Aorta (tissue), 5 donors: ENCODE measurements at places on chromosomes 3 and 15. TPM values are rescaled to one million over a fixed set of nuclear protein-coding genes. Genes with fewer than 3 reads are reported as not detected.

DNA sequence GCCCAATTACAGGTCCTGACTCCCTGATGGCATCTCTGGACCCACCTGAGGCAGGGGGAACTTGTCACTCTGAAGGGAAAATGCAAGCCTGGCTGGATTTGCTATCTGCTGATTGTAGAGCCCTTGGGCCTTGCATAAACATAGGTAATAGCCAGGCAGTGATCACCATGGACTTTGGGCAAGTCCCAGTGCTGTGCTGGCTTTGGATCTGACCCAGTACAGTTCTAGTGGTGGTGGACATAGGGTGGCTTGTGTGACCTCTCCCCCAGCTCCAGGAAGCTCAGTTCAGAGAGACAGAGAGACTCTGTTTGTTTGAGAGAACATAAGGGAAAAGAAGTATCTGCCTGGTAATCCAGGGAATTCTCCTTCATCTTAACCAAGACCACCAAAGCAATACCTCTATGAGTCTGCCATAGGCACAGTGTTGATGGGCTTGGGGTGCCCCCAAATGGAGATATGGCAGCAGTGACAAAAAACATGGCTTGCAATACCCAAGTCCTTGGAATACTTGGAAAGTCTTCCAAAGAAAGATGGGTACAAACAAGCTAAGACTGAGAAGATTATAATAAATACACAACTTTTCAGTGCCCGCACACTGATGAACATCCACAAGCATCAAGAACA lies 348.5 kb downstream of the PYDC2 start:
- no peaks in the 10 kb centered on the region for H3K36me3 ChIP-seq
- DNase-seq = no peak
- no peaks in the 10 kb centered on the region for H3K27me3 ChIP-seq
- no peak overlapping the region for H3K27ac ChIP-seq
- no peak overlapping the region for H3K4me3 ChIP-seq

DNA sequence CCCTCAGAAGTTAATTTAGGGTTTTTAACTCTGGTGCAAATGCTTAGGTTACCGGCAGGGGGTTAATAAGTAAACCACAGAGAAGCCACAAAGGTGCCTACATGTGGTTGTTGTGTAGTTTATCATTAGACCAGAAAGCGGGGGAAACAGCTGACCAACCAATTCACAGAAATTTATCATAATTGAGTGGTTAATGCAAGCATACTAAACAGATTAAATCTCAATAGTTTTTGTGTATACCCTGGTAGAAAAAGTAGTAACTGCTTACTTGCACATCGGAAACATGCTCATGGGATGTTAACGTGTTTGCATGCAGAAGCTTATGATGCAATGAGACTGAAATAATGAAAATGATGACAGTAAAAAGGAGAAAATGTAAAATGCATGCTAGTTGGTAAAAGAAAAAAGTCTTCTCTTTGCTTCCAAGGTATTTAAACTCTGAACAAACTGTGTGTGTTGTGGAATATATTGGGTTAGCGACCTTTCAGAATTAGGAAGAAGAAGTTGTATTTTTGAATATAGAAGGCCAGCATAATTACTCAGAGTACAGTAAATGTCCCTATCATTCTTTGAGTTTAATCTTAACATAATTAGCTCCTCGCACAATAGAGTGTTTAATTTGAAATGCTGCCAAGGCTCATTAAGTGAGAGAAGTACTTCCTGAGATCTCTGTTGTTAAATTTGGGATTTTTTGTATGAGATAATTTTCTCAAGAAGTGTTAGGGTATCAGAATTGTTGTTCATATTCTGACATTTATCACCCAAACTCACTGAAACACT lies 316.2 kb downstream of the PTPRG start:
- H3K4me3 ChIP-seq = no peak overlapping the region
- no peaks in the 10 kb centered on the region for H3K36me3 ChIP-seq
- no peaks in the 10 kb centered on the region for H3K27me3 ChIP-seq
- no peak overlapping the region for H3K27ac ChIP-seq
- H3K4me1 ChIP-seq = peaks cover 19% of the 10 kb centered on the region

DNA sequence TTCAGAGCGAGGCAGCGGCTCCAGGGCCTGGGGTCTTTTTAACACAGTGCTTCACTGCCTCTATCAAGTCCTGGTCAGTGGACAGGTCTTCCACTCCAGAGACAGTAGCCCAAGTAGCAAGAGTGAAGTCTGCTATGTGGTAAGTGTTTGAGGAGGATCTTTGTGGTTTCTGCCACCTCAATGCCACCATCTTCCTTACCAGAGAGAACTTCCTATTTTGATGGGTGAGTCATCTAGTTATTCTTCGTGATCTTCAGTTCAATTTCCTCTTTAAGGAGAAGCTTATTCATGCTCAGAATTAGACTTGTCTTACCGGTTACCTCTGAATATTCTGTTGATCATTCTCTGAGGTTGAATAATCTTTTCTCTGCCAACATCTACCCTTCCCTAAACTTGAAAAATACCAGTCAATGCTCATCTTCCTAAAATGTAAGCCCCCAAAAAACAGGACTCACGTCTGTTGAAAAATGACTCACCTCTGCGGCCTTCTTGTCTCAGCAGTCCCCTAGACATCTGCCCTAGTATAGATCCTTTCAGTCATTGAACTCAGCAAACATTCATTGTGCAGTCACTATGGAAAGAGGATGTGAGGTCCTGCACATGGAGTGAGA lies 32.2 kb upstream of the BCL6 start:
- H3K36me3 ChIP-seq = no peaks in the 10 kb centered on the region
- H3K4me1 ChIP-seq = no peaks in the 10 kb centered on the region
- H3K27ac ChIP-seq = no peak overlapping the region
- no peaks in the 10 kb centered on the region for H3K27me3 ChIP-seq
- DNase-seq = no peak

DNA sequence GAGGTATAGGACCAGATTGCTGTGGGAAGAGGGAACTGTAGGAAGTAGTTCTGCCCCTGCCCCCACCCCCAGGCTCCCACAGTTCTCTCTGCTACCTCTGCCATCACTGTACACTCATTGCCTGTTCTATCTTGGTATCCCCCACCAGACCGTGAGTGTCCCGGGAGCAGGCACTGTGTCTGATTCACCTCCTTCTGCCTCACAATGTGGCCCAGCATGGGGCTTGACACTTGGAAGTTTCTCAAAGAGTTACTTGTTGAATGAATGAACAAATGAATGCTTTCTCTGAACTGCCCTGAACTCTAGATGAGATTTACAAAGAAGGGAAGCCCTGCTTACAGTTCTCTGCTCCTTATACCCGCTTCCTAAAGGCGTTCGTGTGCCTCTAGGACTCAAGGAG lies 27.1 kb upstream of the PIK3CB start:
- no peaks in the 10 kb centered on the region for H3K4me1 ChIP-seq
- H3K36me3 ChIP-seq = no peaks in the 10 kb centered on the region
- H3K27ac ChIP-seq = no peak overlapping the region
- no peak overlapping the region for H3K4me3 ChIP-seq
- H3K27me3 ChIP-seq = no peaks in the 10 kb centered on the region

DNA sequence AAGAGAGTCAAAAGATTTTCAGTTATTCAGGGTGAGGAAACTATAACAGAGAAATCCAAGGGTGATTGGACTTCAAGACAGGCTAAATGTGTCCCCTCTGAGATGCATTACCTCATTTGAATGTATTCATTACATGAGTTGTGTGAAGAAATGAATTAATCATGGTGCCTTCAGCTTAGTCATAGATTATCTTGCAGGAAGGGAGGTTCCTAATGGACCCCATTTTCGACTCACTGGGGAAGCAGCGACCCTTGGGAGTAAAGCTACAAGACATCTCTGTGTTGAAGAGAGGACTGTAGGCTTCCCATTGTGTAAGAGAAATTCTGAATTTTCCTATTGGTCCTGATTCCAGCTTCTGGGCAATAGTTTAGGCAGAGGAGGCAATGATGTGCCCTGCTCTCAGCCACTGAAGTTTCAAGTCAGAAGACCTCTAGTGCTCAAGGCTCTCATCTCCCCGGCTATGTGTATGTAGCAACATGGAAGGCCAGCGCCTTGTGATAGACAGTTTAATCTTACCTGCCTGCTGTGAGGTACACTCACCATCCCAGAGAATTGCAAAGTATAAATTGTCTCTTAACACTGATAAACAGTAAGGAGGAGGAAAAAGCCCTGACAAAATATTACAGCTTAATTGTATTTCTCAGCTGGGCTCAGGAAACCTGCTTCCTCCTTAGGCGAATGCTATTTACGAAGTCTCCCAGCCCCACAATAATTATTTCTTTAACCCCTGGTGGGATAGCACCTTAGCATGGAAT lies 133.8 kb downstream of the PDCD6IP start:
- no peaks in the 10 kb centered on the region for H3K36me3 ChIP-seq
- no peaks in the 10 kb centered on the region for H3K4me1 ChIP-seq
- no peak overlapping the region for H3K27ac ChIP-seq
- H3K4me3 ChIP-seq = no peak overlapping the region
- H3K27me3 ChIP-seq = no peaks in the 10 kb centered on the region
- no peak for DNase-seq

DNA sequence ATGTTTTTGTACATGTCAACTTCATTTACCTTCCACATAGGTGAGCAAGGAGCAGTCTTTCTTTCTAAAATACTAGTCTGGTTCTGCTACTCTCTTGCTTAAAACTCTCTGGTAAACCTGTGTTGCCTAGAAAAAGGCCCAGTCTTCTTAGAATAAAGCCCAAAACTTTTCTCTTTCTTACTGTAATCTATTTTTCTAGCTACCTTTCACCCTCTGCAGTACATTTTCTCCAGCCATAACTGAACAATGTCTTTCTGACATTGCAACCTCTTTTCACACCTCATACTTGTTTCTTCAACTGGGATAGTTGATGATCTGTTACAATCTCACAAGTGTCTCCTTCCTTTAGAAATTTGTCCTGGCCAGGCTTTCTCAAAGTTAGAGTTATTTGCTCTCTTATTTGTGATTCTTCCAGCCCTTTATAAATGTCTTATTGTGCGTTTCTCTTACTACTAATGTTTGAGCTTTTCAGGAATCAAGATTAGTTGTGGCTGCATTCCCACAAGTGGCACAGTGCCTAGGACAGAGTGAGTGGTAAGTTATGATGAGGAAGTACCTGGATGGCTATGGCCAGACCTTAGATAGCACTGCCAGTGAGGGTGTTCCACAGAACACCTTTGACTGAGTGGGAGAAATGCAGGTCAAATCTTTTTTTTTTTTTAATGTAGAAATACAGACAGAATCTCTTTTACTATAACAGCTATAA lies 313.4 kb upstream of the SATB1 start:
- no peak for DNase-seq
- no peak overlapping the region for H3K27ac ChIP-seq
- no peak overlapping the region for H3K4me3 ChIP-seq
- H3K27me3 ChIP-seq = no peaks in the 10 kb centered on the region

DNA sequence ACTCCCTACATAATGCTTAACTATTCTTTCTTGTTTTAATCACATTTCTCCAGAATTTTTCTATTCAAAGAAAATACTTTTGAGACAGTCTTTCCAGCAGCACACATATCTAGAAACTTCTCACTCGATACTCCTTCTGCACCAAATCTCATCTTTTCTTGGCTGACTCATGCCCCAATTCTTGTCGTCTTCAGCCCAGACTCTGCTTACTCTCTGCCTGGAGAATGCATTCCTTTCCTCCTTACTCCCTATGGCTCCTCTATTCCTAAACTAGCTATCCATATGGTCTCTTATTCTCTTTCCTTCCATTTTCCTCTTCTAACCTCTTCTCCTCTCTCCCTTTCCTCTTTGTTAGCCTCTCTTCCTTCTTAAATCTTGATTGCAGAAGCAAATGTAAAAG lies 158.7 kb downstream of the GBE1 start:
- no peak overlapping the region for H3K27ac ChIP-seq
- no peaks in the 10 kb centered on the region for H3K27me3 ChIP-seq
- H3K4me3 ChIP-seq = no peak overlapping the region

DNA sequence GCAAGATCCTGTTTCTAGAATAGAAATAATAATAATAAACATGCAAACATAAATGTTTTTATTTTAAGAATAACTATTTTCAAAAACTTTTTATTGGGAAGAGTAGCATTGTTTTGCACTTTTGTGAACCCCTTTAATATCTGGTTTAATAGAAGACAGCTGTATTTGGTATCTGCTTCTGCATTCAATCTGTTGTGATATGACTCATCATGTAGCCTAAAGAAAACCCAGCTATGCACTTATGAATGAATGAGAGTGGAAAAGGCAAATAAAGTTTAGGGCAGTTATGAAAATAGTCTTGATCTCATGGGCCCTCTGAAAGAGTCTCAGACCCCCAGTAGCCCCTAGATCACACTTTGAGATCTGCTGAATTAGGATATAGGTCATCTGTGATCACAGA lies 100.4 kb upstream of the PPP2R3A start:
- no peaks in the 10 kb centered on the region for H3K4me1 ChIP-seq
- no peak overlapping the region for H3K4me3 ChIP-seq
- no peaks in the 10 kb centered on the region for H3K36me3 ChIP-seq
- DNase-seq = no peak
- no peaks in the 10 kb centered on the region for H3K27me3 ChIP-seq

DNA sequence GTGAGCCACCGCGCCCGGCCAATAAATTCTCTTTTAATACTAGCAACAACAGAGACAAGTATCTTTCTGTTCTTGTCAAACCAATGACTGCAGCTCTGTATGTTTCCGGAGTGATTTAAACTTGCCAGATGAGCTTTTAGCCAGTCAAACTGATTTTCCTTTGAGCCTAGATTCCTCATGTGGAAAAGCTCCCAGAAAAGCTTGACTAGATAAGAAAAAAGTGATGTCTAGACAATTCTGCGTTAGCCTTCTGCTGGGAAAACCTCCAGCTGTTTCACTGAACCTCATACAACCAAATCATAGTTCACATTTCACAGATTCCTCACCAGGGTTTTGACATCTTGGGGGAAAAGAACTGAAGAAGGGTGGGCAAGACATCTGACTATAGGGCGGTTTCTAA lies 78.6 kb downstream of the MAGI1 start:
- no peak overlapping the region for H3K4me3 ChIP-seq
- DNase-seq = no peak
- no peaks in the 10 kb centered on the region for H3K4me1 ChIP-seq
- no peaks in the 10 kb centered on the region for H3K27me3 ChIP-seq
- H3K36me3 ChIP-seq = no peaks in the 10 kb centered on the region

DNA sequence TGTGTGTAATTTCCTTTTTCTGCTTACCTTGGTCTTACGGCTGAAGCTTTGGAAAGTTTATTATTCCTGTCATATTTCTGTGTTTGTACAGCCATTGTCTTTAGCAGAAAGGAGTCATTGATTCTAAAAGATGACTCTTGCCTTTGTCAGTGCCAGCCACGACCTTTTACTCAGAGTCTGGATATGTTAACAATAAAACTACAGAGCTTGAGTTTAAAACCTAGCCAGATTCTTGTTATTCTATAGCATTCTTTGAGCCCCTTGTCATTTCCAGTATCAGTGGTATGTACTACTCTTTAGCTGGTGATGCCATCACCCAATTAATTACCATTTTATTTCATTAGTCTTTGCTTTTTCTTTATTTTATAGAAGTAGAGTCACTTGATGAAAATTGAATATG lies 142.4 kb downstream of the TCF12 start:
- no peak overlapping the region for H3K27ac ChIP-seq
- H3K27me3 ChIP-seq = no peaks in the 10 kb centered on the region
- DNase-seq = no peak
- H3K36me3 ChIP-seq = no peaks in the 10 kb centered on the region

GRCh38 chr3:72152551-72153476 lies 367.9 kb upstream of the PROK2 start:
- H3K27ac ChIP-seq = no peak overlapping the region
- DNase-seq = peak; percentile 81
- no peak overlapping the region for H3K4me3 ChIP-seq
- no peaks in the 10 kb centered on the region for H3K36me3 ChIP-seq

Gene CATSPER2
- 7.0 TPM for total RNA-seq

Gene PRR20G
- total RNA-seq = not detected

Gene ARRDC4
- total RNA-seq = 24.5 TPM

Gene MCF2L2
- total RNA-seq = 1.0 TPM

Gene LRRC2
- 8.8 TPM for total RNA-seq

Gene STAB1
- total RNA-seq = 339 TPM

Gene GOLGA6D
- not detected for total RNA-seq
